ENCODE measurements at places on chromosomes 4 and X.

- DNase-seq, result no peak
These were observed 23.5 kb upstream of the CEP135 start for GRCh38 chr4:55925241-55925640.

GRCh38 chr4:150890246-150890645 is 124.8 kb downstream of the LRBA start:
- no peak for DNase-seq

DNA sequence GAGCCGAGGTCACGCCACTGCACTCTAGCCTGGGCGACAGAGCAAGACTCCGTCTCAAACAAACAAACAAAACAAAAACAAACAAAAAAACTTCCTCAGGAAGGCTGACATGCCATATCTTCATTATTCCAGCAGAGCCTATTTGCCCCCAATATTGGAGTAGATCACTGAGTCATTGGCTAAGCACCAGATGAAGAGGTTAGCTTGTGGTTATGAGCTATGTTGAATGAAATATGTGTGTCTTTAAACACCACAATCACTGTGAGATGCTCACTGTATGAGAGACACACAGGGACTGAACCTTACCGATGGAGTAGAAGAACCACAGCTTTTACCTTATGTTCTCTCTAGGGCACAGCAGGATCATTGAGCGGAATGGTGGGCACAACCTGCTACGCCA is 122.1 kb upstream of the EOLA2 start:
- DNase-seq, result no peak

GRCh38 chrX:45771560-45772340 is 571.1 kb upstream of the DIPK2B start:
- no peak for DNase-seq

DNA sequence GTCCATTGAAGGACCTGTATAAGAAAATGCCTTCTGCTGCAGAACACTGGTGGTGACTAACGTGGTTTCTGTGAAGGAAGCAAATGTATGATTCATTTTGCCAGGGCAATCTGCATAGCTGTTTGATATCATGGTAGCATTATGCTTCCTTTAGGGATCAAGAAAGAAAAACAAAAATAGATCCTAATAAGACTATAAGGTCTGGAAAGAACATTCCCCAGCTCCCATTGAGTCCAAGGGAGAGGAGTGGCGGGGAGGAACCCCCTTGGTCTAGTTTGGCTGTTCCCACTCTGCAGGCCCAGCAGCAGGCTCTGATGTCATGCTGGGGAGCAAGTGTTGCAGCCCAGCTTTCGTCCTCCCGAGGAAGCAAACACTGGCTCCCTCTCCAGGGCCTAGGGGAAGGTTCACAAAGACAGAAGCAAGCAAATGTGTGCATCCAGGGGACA is 154.5 kb upstream of the GALNT7 start:
- DNase-seq, result no peak

DNA sequence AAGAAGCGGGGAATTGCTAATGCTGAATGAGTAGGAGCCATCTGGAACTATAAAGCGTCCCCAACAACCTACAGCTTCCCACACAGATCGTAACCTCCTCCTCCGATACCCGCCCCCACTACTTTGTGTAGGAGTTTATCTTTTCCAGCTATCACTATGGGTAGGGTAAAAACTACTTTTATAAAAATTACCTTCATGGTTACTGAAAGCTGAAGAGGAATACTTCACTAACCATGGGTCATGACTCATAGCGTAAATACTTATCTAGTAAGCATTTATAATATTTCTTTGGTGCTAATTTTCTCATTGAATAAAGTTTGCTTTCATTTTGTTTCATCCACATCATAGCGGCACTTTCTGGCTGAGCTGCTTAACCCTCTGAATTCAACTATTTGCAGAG is 79.4 kb upstream of the TNIP3 start:
- no peak for DNase-seq

GRCh38 chrX:16852617-16853179 is 17.5 kb downstream of the RBBP7 start:
- DNase-seq, result no peak

DNA sequence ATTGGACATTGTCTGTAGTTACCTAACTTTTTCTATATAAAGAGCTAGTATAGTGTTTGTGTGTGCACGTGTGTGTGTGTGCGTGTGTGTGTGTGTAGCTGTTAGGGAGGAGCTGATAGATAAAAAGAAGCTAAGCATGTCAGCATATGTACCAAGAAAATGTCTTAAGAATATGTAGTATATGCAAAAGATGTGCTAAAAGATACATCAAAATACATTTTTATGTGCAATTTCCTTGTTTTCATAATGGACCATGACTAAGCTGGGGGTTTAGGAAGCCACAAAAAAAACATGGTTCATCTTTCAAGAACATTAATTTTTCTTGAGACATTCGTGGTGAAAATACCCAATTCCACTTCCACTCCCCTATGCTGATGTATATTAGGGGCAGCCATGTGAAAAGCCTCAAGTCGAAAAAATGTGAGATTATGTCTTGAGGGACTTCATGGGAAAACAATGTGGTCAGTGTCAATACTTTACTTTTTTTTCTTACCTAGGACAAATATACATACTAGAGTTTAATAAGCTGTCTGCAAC is 1599.7 kb downstream of the ARAP2 start:
- DNase-seq, result no peak

GRCh38 chr4:186170966-186171365 is 20.4 kb upstream of the CYP4V2 start:
- no peak for DNase-seq

DNA sequence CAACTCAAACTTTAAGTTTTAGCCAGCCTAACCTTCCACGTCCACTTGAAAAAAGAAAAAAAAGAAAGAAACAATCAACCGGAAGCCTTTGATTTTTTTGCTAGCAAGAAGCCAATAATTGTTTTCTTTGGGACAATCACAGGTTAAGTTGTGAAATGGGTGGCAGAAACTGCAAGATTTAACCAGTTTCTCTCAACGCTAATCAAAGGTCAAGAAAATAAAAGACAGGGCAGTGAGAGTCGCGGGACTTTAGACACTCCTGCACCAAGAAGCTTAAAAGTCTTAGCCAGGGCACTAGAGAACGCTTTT is 1.0 kb downstream of the ACSL1 start:
- no peak for DNase-seq

Data from globus pallidus (tissue), 1 donor.